ENCODE measurements at places on chromosomes 2 and 18.

GRCh38 chr2:191436368-191437055 is 191.3 kb downstream of the MYO1B start:
- no peak for DNase-seq

DNA sequence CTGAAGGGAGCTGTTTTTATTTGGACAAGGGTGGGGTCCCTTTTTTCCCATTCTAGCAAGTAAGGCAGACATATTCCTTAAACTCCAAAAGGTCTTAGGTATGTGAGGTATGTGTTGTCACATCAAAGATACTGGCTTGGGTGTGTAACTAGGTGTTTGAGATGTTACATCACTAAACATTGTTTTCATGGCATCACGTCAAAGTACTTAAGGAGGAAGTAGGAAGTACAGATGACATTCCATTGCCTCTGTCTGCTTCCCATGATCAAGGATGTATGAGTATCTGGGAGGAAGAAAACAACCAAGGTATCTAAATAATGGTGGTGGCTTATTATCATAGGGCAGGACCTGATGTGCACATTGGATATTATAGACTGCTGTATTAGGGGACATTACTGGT is 39.3 kb downstream of the CD302 start:
- DNase-seq, result no peak

- DNase-seq, result peak; percentile 18
Observed at GRCh38 chr18:57353940-57354461, 1.6 kb downstream of the ST8SIA3 start.

GRCh38 chr18:4264347-4264791 is 190.7 kb downstream of the DLGAP1 start:
- DNase-seq, result no peak

DNA sequence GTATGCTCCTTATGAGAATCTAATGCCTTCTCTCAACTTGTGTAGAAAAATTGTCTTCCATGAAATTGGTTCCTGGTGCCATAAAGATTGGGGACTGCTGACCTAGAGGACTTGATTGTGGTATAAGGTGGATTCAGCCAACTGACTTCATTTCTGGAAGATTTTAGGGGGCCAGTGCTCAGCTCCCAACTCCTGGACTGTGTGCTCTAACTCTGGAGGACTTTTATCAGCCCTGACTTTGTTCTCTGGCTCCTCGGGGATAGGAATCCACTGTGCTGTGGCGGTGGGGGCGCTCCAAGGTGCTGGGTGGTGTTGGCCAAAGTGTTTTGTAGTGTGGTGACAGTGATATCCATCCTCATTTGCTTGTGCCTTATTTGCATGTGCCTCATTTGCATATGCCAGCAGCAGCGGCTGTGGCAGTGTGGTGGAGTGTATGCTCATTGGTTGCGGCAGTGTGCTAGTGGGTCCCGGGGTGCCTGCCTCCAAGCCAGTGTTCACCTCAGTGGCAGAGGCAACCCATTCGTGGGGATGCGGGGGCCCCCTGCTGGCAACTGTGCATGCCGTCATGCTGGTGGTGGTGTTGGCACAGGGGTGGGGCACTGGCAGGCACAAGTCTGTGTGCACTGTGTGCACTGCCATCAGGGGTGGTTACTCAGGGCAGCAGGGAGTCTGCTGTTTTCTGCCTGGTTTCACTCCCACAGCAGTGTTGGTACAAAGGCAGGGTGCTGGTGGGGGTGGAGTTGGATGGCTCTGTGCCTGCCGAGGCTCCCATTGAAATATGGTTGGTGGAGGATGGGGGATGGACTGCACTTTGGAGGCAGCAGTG is 19.6 kb downstream of the EHBP1 start:
- DNase-seq, result no peak
